HS-5 (cell line): ENCODE measurements at places on chromosomes 5 and 9.
A peak's percentile ranks its signal among the peaks of the same experiment; 100 is the strongest.

DNA sequence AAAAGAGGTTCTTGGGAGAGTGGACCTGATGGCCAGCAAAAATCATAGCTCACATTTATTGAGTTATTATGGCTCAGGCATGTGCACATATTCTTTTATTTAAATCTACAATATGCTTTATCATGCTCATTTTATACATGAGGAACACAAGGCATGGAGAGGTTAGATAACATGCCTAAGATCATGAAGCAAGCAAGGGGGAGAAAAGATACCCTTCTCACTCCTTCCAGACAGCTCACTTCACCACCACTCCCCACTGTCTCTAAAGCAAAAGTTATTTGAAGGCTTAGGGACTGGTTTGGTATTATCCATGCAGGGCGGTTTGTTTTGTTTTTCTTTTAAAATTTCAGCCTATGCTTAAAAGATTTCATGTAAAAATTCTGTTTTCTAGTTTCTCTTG lies 59.0 kb upstream of the PDE8B start:
- no peak for DNase-seq

DNA sequence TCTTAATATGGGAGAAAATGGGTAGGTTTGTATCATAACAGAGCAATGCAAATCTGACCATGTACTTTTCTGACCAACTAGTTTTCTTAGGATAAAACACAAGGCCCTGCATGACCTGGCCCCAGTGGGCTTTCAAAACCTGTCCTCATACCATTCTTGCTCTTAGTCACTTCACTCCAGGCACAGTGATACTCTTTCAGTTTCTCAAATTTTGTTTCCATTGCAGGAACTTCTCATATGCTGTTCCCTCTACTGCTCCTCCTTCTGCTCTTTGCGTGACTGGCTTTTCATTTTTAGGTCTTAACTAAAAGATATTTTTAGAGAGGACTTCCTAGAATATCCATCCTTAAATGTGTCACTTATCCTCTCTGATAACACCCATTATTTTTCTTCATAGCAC lies 112.4 kb downstream of the INIP start:
- DNase-seq: no peak

DNA sequence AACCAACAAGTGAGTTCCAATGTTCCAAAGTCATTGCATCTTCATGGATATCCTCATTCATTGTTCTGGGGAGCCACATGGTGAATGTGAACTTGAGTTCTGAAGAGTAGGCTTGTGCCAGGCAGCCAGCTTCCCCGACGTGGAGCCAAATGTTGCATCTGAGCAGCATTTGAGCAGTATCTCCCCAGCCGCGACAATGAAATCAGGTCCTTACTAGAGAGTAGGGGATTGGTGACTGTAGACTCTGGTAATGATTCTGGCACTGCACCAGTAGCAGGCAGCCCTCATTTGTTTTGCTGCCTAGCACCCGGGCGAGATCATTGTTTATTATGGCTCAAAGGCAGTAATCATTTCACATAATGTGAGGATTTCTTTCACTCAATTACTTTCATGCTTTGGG lies 451.4 kb upstream of the C9orf72 start:
- DNase-seq: no peak

DNA sequence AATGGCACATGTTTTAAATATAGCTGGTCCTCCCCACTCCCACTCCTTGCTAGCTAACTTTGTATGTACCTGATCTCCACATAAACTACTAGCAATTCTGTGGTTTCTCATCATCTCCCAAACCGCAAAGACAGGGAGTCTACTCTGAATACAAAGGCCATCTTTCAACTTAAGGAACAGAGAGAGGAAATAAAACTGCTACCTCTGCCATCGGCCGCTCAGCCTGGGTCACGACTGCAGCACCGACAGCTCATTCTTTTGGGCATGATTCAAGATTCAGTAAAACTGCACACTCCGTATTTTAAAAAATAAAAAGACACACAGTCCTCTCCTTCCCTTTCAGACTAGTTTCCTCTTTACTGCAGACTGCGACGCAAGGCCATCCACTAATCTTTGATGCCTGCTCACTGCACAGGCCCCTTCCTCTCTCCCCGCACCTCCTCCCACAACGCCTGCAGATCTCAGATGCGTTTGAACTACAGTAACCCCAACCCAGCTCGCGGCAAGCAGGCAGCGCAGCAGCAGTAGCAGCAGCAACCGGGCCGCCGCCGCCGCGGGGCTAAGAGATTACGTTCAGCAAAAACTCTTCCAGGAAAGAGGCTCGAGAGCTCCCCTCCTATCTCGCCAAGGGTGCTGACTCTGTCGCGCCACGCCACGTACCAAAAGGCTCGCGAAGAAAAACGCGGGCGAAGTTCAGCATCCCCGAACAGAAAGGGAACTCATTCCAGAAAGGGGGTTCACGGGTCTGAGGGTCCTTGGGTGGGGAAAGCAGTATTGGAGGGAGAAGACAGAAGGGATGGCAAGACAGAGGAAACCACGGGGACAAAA lies 1.5 kb downstream of the RNF145 start:
- peak; percentile 66 for DNase-seq

DNA sequence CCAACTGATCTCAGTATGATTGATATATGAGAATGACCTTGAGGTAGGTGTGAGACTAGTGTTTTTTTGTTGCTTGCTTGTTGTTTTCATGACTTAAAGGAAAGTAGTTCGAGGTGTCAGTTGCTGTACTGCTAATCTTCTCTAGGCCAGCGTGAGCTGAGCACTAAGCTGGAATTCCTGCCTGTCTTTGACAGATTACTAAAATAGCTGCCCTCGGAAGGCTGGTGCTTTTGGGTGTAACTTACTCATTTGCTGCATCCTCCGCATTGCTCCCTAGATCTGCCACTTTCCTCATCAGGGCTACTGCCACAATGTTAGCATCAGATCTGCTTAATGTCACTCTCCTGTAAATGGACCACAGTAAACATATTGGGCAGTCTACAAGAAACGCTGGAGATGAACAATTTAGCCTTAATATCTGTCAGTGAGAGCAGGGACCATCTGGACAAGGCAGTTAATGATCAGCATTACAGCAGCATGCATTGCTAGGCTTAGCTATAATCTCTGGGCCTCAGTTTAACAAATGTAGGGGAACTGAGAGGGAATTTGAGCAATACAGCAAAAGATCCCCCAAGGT lies 106.6 kb upstream of the CDH6 start:
- DNase-seq: no peak

DNA sequence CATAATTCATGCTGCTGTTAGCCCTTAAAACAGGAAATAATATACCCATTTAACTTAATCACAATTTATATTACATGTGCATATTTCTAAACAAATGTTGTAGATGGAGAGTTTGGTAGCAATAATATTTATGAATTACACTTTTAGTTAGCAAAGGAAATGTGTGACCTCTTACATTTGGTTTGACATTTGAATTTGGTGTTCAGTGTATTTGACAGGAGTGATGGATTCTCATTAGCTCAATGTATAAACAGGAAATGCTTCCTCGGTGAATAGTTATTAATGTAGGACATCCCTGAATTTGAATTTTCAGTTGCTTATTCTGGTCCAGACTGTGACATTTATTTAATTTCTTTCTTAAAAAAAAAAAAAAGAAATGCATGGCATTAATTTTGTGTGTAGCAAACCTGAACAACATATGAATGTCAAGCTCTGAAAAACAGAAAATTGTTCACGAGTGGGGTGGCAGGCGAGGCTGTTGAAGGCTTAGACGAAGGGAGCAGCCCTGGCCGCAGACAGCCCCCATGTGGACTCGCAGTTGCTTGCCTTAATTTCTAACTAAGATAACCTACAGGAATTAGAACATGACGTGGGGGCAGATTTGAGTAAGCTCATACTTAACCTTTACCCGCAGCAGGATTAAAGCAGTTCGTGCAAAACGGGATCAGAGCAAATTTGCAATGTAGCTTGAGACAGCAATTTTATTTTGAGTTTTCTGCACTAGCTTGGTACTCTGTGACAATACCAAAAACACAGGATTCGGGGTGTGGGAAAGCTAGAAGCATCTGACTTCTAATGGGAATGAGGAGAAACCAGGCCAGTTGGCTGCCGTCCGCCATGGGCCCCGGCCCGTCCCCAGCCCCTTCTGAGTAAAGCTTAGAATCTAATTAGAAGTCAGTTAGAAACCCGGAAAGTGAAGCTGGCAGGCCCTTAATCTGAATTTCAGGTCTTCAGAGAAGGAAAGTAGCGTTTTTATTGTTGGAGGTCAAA lies 134.3 kb downstream of the MACROH2A1 start:
- DNase-seq: no peak

GRCh38 chr9:117021906-117022305 lies 334.8 kb downstream of the TRIM32 start:
- DNase-seq: no peak

GRCh38 chr5:27473307-27474046 lies 435.1 kb upstream of the CDH9 start:
- no peak for DNase-seq

- DNase-seq: no peak
These were observed 49.0 kb downstream of the SGCD start for GRCh38 chr5:156375895-156376495.

- peak; percentile 19 for DNase-seq
These were observed 41.4 kb upstream of the DAB2IP start for GRCh38 chr9:121609822-121610637.

- DNase-seq: peak; percentile 75
These were observed 699.0 kb downstream of the MAT2B start for GRCh38 chr5:164204338-164204946.

DNA sequence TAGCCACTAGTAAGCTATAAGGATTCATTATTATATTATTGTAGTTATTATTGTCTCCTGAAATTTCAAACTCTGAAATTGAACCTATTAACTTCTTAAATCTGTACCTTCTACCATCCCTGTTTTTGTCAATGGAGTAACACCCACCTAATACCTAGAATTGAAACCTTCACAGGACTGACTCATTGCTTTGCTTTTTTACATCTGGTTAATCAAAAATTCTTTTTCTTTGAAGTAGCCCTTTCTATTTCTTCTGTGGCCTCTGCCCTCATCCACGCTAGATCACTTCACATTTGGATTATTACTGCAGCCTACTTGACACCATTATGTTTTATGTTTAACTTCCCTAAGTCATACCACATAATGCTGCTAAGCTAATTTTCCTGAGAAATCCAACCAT lies 35.6 kb downstream of the RBM27 start:
- no peak for DNase-seq

DNA sequence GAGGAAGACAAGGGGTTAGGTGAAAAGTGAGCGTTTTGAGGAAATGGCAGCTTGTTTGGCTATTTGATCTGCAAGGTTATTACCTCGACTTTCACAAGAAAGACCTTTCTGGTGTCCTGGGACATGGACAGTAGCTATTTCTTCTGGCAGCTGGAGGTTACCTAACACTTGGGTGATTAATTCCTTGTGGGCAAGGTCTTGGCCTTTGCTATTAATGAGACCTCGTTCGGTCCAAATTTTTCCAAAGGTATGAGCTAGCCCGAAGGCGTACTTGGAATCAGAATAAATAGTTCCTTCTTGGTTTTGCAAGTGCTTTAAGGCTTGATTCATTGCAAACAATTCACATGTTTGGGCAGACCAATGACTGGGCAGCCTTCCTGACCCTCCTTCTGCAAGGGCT lies 4.9 kb downstream of the GTF3C5 start:
- DNase-seq: no peak

GRCh38 chr5:149445739-149446369 lies 66.8 kb upstream of the IL17B start:
- DNase-seq: no peak

GRCh38 chr5:129382921-129383672 lies 77.0 kb upstream of the ADAMTS19 start:
- peak; percentile 61 for DNase-seq

DNA sequence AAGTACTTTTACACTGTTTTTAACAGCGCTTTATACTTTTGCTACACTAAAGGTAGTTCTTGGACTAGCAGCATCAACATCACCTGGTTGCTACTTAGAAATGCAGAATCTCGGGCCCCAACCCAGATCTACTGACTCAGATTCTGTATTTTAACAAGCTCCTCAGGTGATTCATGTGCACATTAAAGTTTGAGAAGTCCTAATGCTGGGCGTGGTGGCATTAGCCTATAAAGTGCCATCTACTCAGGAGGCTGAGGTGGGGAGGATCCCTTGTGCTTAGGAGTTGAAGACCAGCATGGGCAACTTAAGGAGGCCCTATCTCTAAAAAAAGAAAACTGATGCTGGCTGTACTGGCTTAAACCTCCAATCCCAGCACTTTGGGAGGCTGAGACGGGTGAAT lies 26.7 kb downstream of the TMEM252 start:
- DNase-seq: no peak

DNA sequence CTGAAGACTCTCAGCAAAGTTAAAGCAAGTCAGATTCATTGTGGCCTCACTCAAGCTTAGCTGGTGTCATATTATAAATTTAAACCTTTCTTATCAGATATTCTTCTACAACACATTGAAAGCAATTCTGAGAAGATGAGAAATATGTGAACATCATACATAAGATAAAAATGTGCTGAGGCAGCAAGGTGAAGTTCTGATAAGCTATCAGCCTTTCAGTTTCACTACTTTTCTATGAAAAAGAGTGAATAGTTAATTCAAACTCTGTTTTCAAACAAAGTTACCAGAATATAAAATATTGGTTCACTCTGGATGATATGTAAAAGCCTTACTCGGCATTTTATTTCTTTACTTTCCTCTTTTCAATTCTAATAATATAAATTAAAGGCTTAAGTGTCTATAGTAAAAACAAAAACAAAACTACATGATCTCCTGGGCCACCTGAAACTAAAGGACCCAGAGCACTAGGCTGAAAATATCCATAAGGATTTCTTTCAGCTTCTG lies 824.4 kb downstream of the MTRR start:
- no peak for DNase-seq

DNA sequence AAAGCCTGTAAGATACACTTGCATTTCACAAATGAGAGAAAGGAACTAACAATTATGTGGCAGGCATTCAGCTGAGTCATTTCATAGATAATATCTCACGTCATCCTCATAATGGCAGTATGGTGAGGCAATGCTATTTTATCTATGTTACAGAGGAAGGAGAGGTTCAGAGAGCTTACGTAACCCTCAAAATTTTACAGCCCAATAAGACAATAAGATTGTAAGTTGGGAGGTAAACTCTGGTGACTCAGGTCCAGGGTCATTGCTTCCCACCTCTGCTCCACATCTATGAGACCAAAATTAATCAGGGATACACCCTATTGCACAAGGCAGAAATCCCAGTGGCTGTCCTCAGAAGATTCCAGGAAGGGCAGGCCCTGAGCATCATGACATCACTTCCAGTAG lies 309.7 kb downstream of the NSG2 start:
- no peak for DNase-seq

DNA sequence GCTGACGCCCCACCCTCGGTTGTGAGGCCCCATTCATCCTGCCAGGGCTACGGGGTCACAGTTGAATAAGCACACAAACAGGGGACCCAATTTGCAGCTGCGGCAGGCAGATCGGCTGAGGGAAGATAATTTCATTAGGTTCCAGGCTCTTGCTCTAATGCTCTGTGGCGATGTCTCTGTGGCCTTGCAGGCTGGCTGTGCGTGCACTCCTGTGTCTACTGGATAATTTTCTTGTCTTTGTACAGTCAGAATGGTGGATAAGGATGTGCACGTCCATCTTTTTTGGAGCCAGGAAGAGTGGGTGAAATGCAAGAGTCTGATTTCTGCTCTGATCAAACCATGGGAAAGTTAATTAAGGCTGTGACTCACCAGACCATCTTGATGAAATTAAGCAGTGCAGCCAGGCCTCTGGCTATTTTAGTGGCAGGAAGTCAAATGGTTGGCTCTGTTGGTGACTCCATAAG lies 39.2 kb downstream of the NSG2 start:
- no peak for DNase-seq
